Aortic smooth muscle cell (primary cell): ENCODE measurements at places on chromosomes 13 and 19. TPM values are rescaled to one million over a fixed set of nuclear protein-coding genes. Genes with fewer than 3 reads are reported as not detected.

The ZNF784 gene
- 3.6 and 3.9 TPM in 2 replicates for total RNA-seq

The IGLON5 gene
- total RNA-seq = not detected in 2 replicates

The BRME1 gene
- 0.87 and 1.2 TPM in 2 replicates for total RNA-seq

The ZNF528 gene
- total RNA-seq = 24.9 and 30.3 TPM in 2 replicates

The DCLK1 gene
- total RNA-seq = 15.9 and 35.6 TPM in 2 replicates

The KRTDAP gene
- total RNA-seq = not detected in 2 replicates

The ZNF91 gene
- total RNA-seq = 10.0 and 11.9 TPM in 2 replicates

The TMC4 gene
- 0.31 TPM in 1 of 2 replicates, not detected in the other for total RNA-seq
